ENCODE measurements at places on chromosomes 16 and 17.

GRCh38 chr16:3038256-3038655 is 1.5 kb upstream of the BICDL2 start:
- DNase-seq = no peak

DNA sequence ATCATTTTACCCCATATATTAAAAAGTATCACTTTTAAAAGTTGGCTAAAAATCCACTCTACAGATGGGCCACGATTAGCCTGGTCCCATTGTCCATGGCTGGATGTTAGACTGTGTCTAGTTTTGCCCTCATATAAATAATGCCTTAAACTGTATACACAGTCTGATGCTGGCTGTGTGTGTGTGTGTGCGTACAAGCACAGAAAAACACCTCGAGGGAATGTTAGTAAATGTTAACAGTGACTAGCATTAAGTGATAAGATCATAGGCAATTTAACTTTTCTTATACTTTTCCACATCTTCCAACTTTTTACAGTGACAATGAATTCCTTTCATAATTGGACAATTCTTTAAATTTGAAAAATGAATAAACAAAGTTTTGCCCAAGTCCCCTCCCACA is 8.2 kb downstream of the NOS2 start:
- no peak for DNase-seq

- peak; percentile 25 for DNase-seq
Observed at GRCh38 chr17:2547176-2547575, 35.5 kb upstream of the METTL16 start.

GRCh38 chr16:80066805-80067580 is 466.5 kb upstream of the MAF start:
- no peak for DNase-seq

GRCh38 chr16:22397931-22398330 is 23.5 kb upstream of the CDR2 start:
- peak; percentile 22 for DNase-seq

DNA sequence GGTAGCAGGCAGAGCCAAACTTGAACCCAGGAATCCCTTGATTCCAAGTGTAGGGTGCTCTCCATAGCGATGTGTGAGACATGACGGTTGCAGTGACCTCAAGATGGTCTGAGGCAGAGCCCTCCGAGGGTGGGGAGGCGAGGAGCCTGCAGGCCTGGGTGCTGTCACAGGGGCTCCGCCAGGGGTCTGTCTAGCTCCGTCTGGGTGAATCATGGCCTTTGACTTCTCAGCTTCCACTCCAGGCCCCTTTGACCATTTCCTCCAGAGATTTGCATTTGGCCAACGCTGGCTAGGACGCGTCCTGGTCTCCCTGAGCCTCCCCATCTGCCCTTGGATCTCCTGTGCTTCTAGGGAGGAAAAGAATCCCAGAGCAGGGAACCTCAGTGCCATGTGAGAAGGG is 104.6 kb downstream of the RAP1GAP2 start:
- no peak for DNase-seq

- no peak for DNase-seq
Observed at GRCh38 chr17:52388941-52389340, 230.4 kb upstream of the CA10 start.

DNA sequence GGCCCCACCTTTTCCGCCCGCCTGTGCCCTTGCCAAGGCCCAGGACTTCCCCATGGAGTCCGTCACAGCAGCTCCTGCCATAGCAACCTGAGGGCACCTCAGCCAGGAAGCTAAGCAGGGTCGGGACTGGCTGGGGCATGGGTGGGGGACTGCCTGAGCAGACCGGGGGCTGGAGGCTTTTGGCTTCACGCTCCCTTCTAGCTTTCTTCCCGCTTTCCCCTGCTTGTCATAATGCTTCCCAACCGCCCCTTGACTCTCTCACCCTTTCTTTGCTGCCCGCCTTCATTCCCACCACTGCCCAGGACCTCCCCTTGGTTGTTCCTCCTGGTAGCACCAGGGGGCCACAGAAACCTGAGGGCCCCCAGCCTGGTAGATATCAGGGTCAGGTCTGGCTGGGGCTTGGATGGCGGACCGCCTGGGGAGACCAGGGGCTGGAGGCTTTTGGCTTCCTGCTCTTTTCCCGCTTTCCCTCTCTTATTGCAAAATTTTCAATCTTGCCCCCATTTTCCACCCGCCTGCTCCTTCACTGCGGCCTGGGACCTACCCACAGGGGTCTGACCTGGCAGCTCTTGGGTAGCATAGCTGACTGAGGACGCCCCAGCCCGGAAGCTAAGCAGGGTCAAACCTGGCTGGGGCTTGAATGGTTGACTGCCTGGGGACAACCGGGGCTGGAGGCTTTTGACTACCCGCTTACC is 2287.7 kb downstream of the TP53TG3F start:
- DNase-seq = no peak

DNA sequence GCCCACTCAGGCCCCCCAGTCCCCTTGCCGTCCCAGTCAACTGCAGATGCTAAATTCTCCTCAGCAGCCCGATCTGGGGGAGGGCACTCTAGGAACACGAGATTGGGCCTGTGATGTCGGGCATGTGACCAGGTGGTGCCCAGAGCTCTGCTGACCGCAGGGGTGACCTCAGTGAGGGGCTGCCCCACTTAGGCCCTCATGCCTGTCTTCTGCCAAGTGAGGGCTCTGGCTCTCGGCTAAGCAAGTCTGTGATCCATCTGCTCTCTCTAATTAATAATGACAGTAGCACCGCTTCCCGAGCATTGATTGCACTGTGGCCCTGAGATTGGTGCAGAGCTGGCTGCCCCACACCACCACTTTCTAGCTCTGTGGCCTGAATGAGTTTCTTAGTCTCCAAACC is 138.8 kb downstream of the MRM1 start:
- no peak for DNase-seq

- peak; percentile 99 for DNase-seq
Observed at GRCh38 chr16:53664724-53665345, 38.8 kb downstream of the RPGRIP1L start.

DNA sequence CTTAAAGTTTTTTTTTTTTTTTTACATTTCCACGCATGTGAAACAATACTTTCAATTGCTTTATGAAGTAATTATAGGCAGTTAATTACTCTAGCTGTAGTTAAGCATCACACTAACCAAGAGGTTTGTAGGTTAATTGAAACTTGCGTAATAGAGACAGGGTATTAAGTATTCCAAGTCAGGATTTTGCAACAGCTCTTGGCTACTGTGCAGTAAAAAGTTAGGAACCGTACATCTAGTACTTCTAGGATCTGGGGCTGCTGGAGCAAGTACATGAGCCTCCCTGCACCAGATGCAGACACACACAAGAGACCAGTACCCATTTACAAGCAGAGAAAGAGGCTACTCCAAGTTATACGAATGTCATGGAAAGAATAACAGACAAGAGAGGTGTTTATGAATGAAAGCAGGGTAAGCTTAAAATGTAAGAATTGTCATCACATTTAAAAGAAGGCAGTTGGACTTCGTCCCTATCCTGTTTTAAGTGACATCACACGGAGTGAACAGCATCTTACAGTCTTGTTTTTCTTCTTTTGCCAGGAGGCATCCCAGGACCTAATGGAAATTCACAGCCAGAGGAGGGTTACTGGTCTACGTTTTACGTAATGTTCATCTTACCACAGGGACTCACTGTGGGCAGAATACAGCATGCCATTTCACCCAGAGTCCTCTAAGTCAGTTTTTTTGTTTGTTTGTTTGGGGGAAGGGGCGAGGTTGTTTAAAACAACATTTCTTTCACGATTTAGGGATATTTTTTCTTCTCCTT is 379.6 kb upstream of the PSMD7 start:
- peak; percentile 35 for DNase-seq

DNA sequence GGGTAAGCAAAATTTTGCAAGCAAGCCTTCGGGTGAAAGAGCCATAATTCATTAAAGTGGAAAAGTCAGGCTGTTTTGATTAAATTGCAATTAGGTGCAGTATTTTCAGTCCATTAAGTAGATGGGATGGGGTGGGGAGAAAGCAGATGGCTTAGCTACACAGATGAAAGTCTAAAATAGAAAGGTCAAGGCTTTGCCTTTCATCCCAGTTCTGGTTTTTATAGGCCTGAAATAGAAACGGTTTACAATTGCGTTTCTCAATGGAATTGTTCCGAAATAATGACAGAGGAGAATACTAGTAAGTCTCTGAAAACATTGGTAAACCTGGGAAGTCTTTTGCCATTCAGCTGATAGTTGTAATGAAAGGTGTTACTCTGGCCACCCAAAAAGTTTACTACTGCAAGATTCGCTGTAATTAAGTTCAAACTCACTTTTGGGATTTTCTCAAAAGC is 1.5 kb downstream of the PPM1E start:
- DNase-seq = no peak

DNA sequence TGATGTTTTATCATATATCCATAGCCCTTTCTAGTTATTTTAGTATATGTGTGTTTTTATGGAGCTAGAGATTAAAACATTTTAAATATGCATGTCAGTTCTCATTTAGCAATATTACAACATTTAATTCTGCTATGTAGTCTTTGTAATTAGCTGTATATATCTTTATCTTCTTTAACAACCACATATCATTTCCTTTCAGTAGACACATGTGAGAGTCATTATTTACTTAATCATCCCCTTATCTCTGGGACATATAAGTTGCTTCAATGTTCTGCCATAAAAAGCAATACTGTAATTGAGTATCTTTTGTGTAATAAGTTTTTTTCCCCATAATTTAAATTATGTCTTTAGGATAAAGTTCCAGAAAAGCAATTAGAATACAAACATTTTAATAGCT is 52.0 kb upstream of the CLEC3A start:
- no peak for DNase-seq

DNA sequence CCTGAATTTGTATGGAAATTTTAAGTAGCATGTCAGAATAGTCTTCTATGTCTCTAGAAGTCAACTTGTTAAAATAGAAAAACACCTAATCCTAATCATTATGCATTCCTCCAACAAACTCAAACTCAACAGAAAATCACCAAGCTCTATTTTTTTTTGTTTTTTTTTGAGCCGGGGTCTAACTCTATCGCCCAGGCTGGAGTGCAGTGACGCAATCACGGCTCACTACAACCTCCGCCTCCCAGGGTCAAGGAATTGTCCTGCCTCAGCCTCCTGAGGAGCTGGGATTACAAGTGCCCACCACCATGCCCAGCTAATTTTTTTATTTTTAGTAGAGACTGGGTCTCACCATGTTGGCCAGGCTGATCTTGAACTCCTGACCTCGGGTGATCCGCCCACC is 9.8 kb downstream of the TMEM231 start:
- no peak for DNase-seq

DNA sequence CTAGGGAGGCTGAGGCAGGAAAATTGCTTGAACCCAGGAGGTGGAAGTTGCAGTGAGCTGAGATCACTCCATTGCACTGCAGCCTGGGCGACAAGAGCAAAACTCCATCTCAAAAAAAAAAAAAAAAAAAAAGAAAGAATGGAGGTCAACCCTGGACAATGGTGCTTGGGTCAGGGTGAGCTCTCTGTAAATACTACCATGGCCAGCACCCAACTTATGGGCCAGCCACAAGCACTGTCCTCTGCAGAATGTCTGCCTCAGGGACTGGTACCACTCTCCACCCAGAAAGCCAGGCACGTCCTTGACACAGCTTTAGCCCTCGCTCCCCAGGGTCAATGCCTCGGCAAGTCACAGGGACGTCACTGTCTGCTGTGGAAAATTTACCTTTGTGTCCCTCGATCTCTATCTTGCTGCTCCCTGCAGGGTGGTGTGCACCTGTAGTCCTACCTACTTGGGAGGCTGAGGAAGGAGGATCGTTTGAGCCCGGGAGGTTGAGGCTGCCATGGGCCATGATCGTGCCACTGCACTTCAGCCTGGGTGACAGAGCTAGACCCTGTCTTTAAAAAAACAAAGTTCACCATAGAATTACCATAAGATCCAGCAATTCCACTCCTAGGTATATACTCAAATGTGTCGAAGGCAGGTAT is 123.3 kb downstream of the IRX3 start:
- no peak for DNase-seq

- DNase-seq = peak; percentile 98
Observed at GRCh38 chr17:19386974-19387920, at the start of gene MFAP4. Gene MFAP4, minus strand, starts transcription at chr17:19387190. Its CDS starts 35 bp downstream, at chr17:19387155.

DNA sequence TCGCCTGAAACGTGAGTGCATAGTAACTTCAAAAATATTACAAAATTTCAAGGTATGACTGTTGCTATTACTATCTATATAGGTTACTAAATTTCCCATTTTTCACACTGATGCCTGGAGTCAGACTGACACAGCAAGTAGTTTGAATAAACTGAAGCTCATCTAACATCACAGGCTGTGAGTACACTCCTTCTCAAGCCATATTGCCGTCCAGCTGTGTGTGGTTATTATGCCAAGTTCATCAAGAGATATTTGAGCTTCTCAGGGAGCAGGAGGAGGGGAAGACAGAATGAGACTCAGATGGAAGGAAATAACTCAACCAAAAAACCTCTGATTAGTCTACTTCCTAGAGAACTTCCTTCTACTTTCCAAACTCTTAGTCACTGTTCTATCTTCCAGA is 473.9 kb downstream of the TOX3 start:
- DNase-seq = no peak

DNA sequence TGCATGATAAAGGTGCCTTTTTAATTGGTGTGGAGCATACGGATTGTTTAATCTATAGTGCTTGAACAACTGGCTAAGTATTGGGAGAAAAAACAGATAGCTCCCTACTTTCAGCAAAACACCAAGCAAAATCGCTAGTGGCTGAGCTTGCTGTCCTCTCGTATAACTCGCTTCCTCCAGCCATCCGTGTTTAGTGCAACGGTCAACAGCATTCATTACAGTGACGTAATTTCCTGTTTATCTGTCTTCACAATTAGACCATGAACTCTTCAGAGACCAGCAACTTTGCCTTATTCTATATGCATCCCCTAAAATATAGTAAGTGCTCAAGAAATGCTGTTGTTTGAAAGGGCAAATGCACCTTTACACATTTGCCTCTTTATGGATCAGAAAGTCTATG is 511.9 kb downstream of the HAPSTR1 start:
- DNase-seq = no peak

GRCh38 chr17:83054518-83055125 is 24.8 kb upstream of the METRNL start:
- DNase-seq = no peak

- DNase-seq = no peak
Observed at GRCh38 chr17:14107889-14108288, 38.6 kb downstream of the COX10 start.

GRCh38 chr17:73062726-73063125 is 29.8 kb downstream of the SLC39A11 start:
- no peak for DNase-seq

- no peak for DNase-seq
Observed at GRCh38 chr16:28990375-28991040, 5.7 kb downstream of the LAT start.

DNA sequence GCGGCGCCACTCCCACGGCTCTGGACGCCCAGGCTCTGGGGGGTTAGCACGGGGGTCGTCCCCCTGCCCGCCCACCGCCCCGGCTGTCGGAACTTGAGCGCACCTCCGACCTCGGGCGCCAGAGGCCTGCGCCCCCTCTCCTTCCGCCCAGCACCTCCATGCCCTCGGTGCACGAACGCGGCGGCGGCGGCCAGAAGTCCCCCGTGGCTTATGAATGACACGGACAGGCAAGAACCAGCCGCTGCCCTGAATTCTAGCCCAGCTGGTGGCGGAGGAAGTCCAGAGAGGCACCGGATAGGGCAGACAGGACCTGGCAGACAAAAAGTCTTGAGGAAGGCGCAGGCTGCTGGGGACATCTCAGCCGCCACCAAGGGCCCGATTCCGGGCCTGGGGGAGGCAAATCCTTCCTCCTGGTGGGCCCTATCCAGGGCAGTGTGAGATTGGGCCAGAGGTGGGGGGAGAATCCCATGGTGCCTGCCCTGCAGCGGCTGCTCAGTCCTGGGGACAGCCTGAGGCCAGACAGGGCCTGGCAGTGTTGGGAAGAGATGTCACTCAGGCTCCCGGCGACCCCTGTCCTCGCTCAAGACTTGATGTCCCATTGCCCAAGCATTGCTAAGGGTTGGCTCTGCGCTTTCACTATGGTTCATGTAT is 897 bp upstream of the CYGB start:
- no peak for DNase-seq

GRCh38 chr17:2081564-2081963 is 26.7 kb downstream of the HIC1 start:
- DNase-seq = peak; percentile 59

All from fibroblast of skin of right quadriceps (primary cell).